Pericardium fibroblast (primary cell): ENCODE measurements at places on chromosomes 1 and 21. TPM values are rescaled to one million over a fixed set of nuclear protein-coding genes. Genes with fewer than 3 reads are reported as not detected.

The SLC25A34 gene
- total RNA-seq, result 0.58 and 3.9 TPM in 2 replicates

The AGT gene
- 0.23 and 15.3 TPM in 2 replicates for total RNA-seq

The LHX8 gene
- total RNA-seq, result not detected in 2 replicates

The SLC37A1 gene
- 1.1 and 1.4 TPM in 2 replicates for total RNA-seq

The TCHH gene
- not detected in 2 replicates for total RNA-seq
